ENCODE measurements at places on chromosomes 11 and 22. TPM values are rescaled to one million over a fixed set of nuclear protein-coding genes. Genes with fewer than 3 reads are reported as not detected.

P2RY2 gene
- 6.7 TPM for total RNA-seq

BTBD18 gene
- total RNA-seq: not detected

ZP1 gene
- not detected for total RNA-seq

ANGPTL5 gene
- 0.60 TPM for total RNA-seq

OR51B2 gene
- total RNA-seq: not detected

KRTAP5-8 gene
- total RNA-seq: 0.63 TPM

DNA sequence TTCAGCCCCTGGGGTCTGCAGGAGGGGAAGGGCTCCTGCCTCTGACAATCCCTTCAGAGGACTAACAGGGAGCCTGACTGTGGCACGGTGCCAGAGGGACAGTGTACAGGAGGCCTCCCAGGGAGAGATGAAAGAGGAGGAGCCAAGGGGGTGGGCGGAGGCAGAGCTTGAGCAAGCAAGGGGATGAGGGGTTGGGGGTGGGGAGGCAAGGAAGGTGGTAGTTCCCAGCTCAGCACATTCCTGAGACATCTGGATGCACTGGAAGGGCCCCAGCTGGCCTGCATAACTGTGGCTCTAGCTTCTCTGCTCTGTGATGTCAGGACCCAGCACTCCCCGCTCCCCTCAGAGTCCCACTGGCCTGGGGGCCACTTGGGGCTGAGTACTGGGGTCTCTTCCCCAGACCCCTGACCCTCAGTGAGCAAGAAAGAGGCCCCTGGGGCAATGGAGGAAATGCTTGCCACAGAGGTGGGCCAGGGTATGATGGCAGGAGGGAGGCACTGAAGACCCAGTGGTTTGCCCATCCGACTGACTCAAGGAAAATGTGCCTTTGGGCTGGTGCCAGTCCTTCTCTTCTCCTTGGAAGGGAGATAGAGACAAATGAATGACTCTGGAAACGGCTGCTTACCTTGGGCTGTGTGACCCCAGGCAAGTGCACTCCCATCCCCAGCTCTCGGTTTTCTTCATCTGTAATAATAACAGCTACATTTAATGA, 13.3 kb downstream of the CREB3L1 start:
- peak; percentile 91 for DNase-seq

GRCh38 chr22:22099833-22100812, 117.5 kb upstream of the TOP3B start:
- no peak for DNase-seq

- DNase-seq: no peak
Measured at GRCh38 chr11:35166369-35167360, 27.7 kb downstream of the CD44 start.

DNA sequence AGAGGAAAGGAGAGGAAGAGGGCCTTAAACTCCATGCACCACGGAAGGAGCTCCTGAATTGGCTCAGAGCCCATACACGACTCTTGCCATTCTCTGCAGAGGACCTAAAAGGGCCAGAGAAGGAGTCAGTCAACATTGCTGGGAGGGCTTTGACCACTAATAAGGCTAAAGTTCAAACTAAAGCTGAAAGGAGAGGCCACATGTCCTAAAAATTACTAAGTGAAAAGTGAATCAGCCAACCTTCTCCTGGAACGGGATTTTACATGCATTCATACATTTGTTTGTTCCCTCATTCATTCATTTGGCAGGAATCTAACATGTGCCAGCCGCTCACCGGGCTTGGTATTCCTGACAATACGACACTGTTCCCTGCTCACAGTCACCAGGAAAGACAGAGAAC, 10.5 kb downstream of the CLMP start:
- DNase-seq: no peak

DNA sequence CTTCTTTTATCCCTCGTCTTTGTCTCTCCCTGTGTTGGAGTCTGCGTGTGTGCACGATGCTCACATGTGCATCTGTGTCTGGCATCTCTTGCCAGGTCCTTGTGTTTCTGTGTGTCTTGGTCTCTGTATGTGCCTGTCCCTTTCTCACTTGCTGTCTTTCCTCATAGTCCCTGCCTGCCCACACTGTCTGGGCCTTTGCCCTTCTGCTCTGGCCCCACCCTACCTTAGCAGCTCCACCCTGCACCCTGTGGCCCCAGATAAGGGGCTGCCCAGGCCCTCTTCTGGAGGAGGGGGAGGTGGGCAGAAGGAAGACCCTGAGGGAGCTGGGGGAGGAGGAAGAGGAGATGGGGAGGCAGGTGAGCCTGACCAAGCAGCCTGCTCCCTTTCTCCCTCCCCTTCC, 2.8 kb downstream of the EHBP1L1 start:
- no peak for DNase-seq

- no peak for DNase-seq
Measured at GRCh38 chr11:2205981-2206690, 34.5 kb upstream of the TH start.

DNA sequence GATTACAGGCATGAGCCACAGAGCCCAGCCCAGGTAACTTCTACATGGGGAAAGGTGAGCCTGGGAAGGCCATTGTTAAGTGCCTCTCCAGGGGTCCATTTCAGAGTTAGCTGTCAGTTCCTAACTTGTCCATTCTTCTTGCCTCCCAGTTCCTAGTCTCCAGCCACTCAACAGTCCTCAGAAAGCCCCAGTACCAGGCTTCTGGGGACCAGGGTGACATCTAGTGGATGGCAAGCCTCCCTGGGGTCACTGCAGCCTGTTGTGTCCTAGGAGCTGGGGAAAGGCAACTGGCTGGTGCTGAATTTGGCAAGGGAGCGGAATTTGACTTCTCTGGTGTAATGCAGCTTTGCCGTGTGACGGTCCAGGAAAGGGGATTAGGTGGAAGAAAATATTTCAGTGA, 2.1 kb downstream of the LGALS12 start:
- no peak for DNase-seq

- no peak for DNase-seq
Measured at GRCh38 chr11:95304777-95305176, 73.8 kb upstream of the SESN3 start.

DNA sequence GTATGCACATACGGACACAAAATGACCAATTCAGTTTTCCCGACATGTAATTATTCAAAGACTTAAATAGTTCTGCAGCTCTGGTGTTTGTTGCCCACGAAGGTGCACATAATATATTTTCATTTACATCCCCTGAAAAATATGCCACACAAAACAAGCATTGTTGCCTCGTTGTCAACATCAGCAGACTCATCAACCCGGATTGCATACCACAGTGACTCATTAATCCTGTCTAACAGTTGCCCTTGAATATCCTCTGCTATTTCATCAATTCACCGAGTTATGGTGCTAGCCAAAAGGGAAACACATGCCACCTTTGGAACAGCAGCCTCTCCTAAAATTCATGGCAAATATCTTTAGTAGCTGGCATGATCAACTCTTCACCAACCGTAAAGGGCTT, 582.2 kb downstream of the LRRC4C start:
- DNase-seq: no peak

DNA sequence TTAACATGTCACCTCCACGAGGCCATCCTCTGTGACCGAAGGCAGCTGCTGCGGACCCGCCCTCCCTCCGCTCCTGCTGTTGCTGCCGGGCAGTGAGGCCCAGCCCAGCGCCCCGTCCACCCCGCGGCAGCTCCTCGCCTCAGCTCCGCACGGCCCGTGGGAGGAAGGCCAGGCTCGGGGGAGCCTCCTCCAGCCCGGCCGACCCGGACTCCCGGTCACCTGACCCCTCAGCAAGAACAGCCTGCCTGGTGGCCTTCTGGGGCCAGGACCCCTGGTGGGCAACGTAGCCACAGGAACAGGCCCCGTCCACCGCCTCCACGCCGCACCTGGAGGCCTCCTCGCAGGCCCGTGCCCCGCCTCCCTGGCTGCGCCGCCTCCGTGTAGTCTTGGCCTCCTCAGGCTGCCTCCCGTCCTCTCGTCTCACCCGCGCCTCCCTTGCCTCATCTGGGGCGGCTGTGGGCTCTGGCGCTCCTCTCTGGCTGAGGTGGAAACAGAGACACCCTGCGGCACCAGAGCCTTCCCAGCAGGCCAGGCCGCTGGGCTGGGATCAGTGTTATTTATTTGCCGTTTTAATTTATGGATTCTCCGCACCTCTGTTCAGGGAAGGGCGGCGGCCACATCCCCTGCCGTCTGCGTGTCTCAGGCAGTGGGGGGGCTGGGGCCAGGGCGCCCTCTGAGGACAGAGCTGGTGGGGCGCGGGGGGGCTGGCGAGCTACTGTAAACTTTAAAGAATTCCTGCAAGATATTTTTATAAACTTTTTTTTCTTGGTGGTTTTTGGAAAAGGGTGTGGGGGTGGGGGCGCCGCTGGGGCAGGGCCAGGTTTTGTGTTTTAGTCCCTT, 25.4 kb downstream of the MOB2 start:
- DNase-seq: no peak

DNA sequence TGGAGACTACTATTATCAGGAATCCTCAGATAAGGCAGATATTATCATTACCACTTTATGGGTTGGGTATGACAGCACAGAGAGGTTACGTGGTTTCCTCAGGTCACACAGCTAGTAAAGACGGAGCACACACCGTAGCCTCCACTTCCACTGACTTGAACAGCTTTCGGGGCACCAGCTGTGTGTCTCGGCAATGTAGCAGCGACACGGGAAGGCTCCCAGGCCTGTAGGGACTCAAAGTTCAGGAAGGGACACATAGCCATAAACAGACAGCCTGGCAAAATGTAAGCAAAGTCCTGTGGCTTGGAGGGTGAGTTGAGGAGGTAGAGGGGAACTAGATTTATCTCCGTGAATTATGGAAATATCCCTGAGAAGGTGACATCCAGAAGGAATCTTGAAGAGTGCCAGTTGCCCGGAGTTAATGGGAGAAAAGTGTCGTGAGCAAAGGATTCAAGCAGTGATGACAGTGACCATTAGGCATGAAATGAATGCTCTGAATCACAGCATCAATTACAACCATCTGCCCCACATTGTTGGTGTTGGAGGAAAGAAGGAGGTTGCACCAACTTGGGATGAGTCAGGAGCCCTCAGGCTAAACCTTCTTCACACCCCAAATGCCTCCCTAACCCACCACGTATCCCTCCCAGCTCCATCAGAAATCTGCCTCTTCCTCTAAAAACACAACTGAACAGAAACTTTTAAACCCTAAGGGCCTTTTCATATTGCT, 106.7 kb upstream of the ASPHD2 start:
- DNase-seq: no peak

- peak; percentile 44 for DNase-seq
Measured at GRCh38 chr11:3626250-3626960, 15.4 kb downstream of the ART5 start.

DNA sequence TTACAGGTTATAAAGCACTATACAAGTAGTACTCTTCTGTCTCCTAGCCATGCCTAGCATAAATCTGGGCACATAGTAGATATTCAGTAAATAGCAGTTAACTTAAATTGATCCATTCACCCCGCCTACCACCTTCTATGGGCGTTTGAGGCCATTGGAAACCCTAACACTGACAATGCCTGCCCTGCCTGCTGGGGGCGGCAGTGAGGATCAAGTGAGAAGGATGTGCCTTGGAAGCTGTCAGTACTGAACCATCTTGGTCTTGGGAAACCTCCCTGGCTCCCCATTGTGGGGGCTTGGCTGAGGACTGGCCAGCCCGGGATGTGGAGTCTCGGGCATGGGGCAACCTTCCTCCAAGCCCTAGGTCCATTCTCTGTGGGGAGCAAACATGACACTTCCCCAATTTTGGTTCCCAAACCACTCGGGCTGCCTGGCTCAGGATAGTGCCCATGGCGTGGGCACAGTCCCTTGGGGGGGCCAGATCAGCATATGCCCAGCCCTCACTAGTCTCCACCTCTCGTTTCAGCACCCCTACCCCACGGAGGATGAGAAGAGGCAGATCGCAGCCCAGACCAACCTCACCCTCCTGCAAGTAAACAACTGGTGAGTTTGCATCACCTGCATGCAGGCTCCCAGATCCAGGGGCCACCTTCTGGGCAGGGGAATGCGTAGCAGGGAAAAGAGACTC, 67.4 kb downstream of the FEZ1 start:
- no peak for DNase-seq

DNA sequence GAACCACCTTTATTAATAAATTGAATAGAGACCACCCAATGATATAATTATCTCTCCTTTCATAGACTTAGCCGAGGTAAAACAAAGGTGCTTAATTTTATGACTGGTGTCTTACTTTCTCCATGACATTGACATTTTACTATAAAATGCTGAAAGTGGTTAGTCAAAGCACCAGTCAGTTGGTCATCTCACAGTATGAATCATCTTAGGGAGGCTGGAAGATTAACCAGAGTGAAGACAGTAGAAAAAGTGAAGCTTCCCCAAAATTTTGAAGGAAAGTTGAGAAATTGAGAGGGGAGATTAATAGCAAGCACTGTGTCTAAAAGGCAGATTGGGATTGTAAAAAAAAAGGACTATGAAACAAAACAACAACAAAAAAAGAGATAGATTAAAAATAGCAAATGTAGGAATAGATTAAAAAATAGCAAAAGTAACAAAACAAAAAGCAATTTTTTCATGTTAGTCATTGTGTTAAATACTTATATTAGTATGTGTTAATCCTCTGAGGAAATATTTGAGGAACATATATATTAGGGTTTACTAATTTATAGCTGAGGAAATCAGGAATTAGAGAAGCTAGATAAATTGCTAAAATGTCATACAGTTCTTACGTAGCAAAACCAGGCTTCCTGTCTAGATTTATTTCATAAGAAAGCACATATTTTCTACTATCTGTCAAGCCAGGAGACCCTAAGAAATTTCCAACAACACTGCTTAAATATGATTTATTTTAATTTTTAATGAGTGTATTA, 557.3 kb upstream of the ANO5 start:
- DNase-seq: no peak

DNA sequence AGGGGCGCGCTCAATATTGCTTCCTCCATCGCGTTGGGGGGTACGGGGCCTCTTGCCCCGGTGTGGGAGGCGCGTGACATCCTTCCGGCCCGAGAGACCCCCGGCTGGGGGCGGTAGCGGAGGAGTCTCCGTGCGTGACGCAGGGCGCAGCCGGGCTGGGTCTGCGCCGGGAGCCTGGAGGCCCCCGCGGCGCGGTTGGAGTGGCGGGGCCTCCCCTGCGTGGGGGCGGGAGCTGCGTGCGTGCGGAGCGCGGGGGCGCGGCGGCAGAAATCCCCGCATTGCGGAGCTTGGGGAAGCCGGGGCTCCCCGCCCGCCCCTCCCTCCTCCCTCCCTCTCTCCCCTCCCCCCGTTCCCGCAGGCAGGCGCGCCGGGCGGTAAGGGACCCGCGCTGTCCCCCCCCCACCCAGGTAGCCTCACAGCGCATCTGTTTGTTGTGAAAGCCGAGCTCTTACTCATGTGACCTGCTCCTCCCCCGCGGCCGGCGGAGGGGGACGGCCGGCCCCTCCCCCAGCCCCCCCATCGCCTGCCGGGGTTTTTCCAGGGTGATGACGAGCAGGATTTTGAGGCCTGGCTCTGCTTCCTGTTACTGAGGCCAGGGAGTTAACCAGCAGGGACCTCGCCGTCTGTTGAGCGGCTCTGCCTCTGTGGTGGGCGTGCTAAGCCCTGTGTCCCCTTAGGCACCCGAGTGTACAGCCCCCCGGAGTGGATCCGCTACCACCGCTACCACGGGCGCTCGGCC, 1.6 kb downstream of the PIM3 start:
- peak; percentile 89 for DNase-seq

DNA sequence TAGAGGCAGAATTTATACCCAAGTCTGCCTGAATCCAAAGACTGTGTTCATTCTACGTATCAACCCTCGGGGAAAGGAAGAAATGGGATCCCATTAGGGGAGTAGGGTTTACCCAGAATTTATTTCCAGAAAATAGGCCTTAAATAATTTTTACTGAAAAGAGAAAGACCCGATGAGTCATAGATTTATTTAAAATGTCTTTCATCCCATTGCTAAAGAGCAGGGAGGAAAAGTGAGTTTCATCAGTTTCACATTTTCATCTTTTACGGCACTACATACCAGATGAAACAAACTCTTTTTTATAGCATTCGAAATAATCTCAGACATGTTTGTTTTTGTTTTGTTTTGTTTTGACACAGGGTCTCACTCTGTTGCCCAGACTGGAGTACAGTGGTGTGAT, 31.3 kb downstream of the SLC1A2 start:
- DNase-seq: no peak

- DNase-seq: no peak
Measured at GRCh38 chr22:25420925-25421904, 143.3 kb upstream of the GRK3 start.
